Hepatic stellate cell (primary cell): ENCODE measurements at places on chromosomes 5 and 9.
A peak's percentile ranks its signal among the peaks of the same experiment; 100 is the strongest.

GRCh38 chr9:88388886-88389605 lies 802 bp downstream of the SPIN1 start:
- peak; percentile 75 for DNase-seq

DNA sequence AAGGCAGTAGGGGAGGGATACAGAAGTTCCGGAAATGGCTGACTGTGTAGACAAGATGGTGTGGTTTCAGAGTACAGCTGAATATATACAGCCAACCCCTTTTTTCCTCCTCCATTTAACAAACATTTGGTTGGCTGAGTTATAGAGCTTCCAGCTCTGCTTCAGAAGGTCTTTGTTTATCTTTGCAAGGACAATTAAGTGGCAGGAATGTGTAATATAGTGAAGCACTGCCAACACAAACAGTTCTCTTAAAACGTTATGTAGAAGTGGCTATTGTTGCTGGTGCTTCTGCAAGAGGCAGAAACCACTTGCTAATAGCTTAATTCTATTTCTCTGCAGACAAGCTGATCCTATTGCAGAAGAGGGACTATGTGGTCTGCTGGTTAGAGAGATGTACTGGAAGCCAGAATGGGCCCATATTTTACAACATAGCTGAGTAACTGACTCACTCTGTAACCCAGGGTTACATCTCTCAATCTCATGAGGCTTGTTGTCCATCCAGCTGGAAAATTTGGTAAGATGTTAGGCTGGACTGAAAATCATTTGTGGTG lies 62.7 kb upstream of the OSMR start:
- DNase-seq = peak; percentile 67

- DNase-seq = peak; percentile 84
Observed at GRCh38 chr9:16871336-16872151, 1.1 kb upstream of the BNC2 start.

GRCh38 chr5:124948754-124949275 lies 202.4 kb upstream of the ZNF608 start:
- no peak for DNase-seq

DNA sequence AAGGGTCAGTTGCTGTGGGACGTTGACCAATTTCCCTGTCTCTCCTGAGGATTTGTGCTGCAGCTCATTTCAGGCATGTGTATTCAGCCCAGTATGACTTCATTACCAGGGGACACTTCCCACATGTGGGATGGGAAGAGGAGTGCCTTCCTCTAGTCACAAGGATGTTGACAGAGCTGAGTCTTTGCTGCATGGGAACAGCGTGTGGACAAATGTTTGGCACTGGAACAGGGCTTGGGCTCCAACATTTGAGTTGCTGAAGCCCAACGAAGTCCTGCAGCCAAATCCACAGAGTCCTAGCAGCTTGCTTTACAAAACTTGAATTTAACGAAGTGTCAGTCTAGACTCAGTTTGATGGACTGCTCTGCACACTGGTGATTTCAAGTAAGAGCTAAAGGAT lies 283.2 kb downstream of the SH3GL2 start:
- no peak for DNase-seq

DNA sequence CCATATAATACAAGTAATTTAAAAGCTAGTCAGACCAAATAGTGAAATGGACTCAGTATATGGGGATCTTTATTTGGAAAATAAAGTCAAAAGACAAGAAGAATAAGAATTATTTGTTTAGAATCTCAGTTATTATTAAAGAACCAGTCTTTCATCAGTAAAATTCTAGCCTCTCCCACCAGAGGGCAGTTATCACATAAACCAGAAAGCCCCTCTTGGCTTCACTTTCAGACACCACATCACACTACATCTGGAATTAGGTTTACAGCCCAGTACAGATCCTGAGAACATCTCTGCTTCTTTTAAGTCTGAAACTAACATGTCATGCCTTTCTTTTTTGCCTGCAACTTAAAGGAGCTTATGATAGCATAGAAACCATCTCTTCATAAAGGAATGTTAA lies 12.2 kb upstream of the HSPB3 start:
- DNase-seq = peak; percentile 23

- DNase-seq = no peak
Observed at GRCh38 chr5:151243564-151243963, 9.4 kb upstream of the GM2A start.

- DNase-seq = no peak
Observed at GRCh38 chr5:3220201-3220600, 375.4 kb upstream of the IRX1 start.

- DNase-seq = peak; percentile 50
Observed at GRCh38 chr9:115672477-115673316, 480.9 kb upstream of the PAPPA start.

DNA sequence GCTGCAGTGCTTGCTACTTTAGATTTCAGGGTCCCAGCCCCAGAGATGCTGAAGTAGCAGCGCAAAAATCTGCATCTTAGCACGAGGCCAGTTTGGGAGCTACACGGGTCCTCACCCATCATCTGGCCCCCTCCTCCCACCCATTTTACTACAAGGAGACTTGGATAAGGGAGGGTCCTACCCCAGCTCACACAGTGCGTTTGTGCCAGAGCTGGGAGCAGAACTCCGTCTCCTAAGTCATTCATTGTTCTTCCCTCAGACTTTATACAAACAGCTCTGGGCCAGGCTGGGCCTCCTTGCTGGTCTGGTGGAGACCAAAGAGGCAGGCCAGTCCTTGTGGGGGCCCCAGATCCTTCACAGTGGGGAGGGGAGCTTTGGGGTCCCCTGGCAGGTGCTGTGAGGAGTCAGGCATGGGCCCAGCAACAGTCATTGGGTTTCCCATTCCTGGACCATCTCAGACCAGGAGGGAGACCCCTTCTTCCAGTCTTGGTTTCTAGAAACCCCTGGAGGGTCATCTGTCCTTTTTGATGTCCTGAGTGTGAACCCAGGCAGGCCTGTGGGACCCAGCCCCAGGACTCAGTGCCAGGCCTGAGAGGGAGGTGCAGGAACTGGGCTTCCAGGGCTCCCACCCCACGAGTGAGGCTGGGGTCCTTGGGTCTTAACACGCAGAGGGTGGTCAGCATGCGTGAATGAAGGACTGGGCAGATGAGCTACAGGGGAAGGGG lies 2.3 kb upstream of the IL17B start:
- DNase-seq = no peak
